ENCODE measurements at places on chromosomes 3 and 15.
A peak's percentile ranks its signal among the peaks of the same experiment; 100 is the strongest.

GRCh38 chr3:42510325-42510724 lies 7.9 kb downstream of the VIPR1 start:
- ATAC-seq = no peak

- no peak for ATAC-seq
Observed at GRCh38 chr15:90326441-90326840, 25.6 kb upstream of the ZNF774 start.

GRCh38 chr3:185830018-185830797 lies 5.4 kb upstream of the IGF2BP2 start:
- no peak for ATAC-seq

DNA sequence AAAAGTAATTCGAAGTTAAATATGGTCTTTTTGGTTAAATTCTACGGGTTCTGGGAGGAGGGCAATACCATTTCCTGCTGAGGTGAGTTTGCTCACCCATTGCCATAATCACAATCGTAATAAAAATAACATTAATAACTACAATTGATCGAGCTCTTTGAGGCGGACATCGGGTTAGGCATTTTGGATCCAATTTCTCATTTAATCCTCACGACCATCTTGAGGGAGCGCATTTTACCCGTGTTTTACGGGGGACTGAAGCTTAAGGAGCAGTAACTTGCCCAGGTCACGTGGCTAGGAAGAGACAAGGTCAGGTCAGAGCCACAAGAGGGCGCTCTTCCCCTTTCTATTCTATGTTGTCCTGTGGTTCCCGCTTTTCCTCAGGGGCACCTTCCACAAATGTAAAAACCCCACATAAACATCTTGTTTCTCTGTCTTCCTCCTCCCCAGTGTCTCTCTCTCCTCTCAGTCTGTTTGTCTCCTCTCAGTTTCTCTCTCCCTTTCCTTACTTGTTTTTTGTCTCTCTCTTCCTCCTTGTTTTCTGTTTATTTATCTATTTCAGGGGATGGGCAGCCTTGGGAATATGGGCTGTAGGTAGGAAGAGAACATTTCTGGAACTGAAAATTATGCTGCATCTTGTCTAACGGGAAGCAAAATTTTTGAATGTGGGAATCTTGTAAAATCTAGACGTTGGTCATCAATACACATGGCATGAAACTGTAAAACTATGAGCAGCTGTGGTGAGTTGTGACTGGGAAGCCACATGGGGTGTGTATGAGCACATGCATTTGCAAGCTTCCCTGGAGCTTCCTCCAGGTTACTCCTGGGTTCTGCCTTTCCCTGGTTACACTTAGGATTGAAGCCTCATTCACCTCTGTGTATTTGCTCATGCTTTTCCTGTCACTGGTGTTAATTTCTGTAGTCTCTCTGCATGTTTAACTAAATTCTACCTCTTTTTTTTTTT lies 71.0 kb downstream of the SQOR start:
- peak; percentile 81 for ATAC-seq

DNA sequence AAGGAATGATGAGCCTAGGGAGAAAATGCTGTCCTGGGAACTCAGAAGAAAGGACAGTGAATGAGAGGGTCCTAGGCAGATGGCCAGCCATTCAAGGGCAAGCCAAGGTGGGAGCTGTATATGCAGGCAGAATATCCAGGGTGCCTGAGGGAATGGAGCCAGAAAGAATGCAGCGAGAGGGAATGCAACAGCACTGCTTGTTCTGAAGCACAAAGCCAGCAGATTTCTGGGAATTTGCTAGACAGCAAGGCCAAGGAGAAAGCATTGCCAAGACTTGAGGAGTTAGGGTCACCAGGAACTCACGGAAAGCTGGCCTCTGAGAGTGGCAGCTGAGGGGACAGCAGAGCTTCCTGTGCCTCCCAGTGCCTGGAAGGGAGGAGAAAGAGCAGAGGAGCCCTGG lies 200.6 kb downstream of the MYRIP start:
- ATAC-seq = no peak

- ATAC-seq = no peak
Observed at GRCh38 chr3:64214381-64215018, 10.8 kb downstream of the PRICKLE2 start.

DNA sequence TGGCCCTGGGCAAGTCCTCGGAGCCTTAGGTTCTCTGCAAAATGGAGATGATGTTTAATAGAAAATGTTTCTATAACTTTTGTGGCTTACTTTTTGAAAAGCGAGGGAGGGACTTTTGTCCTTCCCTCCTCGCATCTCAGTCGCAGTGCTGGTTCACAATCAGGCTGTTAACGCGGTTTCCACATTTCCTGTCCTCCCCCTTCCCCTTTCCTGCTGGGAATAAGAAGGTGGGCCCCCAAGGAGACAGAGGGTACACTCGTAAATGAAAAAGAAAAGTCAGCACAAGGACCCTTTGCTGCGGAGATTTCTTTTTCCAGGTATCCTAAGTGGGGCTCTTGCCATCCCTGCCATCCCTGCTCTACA lies 29.5 kb downstream of the ARHGAP31 start:
- no peak for ATAC-seq

DNA sequence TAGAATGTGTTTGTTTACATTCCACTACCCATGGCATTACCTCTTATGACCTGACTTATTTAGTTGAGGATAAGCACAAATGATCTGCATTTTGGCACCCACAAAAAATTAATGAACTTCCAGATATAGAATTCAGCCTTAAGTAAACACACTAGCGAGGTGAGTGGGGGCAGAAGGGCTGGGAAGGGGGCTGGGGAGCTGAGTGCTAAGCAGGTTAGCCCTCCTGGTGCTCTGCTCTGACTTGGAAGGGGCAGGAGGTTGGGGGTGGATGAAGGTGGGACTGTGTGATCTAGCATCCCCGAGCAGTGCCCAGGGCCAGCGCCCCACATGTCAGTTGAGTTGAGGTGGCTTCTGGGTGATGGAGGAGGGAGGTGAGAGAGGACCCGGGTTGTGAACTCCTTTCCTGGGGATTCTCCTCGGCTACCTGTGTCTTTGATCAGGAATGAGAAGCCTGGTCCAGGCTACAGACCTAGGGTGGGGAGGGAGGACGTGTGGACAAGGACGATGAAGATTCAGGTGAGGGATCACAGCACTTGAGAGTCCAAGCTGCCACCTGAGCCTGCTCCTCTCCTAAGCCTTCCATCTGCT lies 178.6 kb upstream of the SMAD3 start:
- ATAC-seq = no peak

DNA sequence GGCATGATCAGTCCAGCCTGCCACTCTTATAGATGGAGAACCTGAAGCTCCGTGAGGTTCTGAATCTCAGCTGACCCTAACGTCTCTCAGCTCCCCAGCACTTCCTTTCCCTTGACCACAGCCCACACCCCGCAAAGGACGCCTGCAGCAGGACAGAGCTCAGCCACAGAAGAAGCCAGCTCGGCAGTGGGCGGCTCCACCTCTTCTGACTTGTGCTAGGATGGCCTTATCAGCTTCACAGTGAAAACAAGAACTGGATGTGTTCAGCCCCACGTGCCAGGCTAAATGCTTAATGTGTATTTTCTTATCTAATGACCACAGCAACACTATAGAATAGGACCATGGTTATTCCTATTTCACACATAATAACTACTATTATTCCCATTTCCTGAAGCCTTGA lies 127.6 kb downstream of the ARNT2 start:
- ATAC-seq = no peak

GRCh38 chr3:100311011-100311410 lies 23.5 kb upstream of the NIT2 start:
- ATAC-seq = no peak

DNA sequence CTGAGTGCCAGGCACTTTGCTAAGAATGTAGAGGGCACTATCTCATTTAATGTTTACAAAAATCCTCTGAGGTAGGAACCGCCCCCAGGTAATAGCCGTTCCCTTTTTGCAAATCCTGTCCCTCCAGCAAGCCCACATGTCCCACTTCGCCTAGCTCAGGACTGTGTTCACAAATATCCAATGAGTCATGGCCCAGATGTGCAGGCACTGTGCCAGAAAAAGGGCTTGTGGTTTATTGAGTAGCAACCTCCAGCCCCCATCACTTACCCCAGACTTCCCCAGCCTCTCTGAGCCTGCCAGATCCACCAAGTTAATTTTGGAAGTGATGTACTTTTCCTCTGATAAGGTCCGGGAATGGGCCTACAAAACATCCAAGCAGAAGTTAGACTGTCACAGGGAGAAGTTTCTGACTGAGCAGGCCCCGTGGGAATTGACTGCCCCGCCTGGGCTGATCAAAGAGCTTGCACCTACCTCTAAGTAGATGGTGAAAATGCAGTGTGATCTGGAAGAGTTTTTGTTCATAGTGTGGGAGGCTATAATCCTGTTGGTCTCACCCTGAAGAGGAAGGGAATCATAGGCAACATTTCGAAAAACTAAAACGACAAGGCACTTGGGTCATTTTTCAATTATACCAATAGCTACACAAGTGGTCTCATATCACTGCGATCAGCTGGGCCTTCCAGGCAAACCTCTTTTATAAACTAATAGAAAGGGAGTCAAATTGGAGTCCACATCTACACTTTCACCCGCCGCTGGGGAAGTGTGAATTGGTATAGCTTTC lies 15.7 kb downstream of the KIF9 start:
- peak; percentile 61 for ATAC-seq

GRCh38 chr3:127606981-127607595 lies 8.9 kb downstream of the MCM2 start:
- no peak for ATAC-seq

DNA sequence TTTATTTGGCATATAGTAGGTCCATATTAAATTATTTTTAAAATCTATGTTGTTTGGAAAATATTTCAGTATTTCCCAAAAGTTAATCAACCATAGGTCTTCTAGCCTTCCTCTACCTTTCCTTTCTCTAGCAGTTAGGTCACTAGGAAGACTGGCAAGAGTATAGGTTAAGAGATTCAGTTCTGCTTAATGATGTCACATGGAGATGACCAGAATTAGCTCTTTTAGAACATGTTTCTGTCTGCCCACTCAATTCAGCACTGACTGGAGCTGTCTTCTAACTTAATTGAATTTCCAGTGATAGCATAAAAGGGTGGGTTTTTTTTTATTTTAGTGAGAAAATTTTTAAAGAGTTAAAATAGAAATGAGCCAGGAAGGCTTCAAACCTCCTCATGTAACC lies 23.8 kb upstream of the ZBED2 start:
- ATAC-seq = no peak

GRCh38 chr3:179373938-179374337 lies 26.4 kb downstream of the MFN1 start:
- ATAC-seq = no peak

DNA sequence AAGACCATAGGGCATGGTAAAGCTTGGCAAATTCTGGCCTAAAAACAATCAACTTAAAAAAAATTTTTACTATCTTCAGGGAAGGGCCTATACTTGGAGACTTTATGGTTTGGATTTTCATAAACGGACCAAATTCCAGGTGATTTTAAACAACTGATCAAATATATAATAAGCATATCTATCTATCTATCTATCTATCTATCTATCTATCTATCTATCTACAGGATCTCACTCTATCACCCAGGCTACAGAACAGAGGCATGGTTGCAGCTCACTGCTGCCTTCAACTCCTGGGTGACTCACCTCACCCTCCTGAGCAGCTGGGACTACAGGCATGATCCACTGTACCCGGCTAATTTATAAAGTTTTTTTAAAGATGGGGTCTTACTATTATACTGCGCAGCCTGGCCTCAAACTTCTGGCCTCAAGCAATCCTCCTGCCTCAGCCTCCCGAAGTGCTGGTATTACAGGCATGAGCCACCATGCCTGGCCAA lies 6.7 kb downstream of the SPPL2A start:
- ATAC-seq = peak; percentile 52

DNA sequence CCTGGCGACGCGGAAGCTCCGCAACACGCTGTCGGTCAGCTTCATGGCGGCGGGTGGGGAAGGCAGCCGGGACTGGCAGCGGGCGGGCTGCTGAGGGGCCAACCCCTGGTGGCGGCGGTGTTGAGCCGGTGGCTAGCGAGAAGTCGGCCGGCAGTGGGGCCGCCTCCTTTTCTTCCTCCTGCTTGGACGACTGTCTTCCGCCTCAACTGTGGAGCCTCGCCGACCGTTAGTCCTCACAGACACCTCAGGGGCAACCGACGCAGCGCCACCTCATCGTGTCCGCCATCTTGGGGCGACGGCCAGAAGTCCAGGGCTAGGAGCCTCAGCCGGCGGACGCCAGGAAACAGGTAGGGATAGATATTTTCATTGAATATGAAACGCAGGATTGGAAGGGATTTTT lies 875.1 kb downstream of the NSUN3 start:
- ATAC-seq = no peak

GRCh38 chr15:52804526-52805081 lies 14.5 kb upstream of the ONECUT1 start:
- ATAC-seq = no peak

GRCh38 chr3:149129326-149130205 lies at the start of gene HPS3:
Gene HPS3 (plus strand): TSS chr3:149129638. CDS start chr3:149129724, 86 bp downstream.
- ATAC-seq = peak; percentile 98

DNA sequence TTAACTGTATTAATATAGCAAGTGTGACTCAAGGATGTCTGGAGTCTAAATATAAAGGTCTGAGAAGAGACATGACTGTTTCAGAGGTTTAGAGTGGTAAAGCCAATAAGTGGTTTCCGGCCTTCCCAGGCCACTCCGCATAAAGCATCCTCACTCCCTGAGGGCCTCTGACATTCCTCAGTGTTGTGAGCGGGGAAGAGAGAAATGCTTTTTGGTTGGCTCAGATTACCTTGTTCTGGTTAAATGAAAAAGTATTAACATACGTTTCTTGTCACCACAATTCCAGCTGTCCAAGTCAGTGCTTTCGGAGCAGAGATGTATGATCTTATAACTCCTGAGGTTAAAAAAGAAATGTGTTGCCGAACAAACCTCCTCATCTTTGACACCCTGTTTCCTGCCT lies 103.8 kb downstream of the RBMS3 start:
- ATAC-seq = no peak

- no peak for ATAC-seq
Observed at GRCh38 chr3:16653712-16654111, 48.5 kb upstream of the DAZL start.

DNA sequence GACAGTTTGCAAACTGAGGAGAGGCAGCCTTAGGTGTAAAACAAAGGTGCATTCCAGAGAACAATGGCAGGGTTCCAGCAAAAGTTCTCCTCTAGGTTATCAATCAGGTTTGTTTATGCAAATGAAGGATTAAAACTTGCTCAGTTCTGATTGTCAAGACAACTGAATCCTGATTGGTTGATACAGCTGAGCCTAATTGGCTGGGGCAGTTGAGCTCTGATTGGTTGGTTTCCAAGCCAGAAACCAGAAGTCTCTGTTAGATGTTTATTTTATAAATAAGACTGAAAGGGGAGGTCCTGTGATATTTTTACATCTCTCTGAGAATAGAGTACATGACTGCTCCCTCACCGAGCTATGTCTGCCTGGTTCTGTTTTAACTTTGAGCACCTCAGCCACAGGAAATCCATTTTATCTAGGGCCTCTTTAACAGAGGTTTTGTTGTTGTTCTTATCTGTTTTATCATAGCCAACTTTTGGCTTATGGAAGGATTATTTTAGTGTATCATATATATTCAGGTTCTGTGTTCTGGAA lies 37.8 kb downstream of the PPM1L start:
- no peak for ATAC-seq

- ATAC-seq = peak; percentile 69
Observed at GRCh38 chr3:52231502-52232278, 6.2 kb upstream of the TLR9 start.

- peak; percentile 70 for ATAC-seq
Observed at GRCh38 chr3:156811089-156811862, 14.9 kb upstream of the LEKR1 start.
